ENCODE measurements at places on chromosomes 11 and 22.

- DNase-seq, result no peak
Measured at GRCh38 chr11:133072378-133072777, 459.9 kb downstream of the OPCML start.

GRCh38 chr11:58068655-58069054 is 37.9 kb downstream of the OR6Q1 start:
- no peak for DNase-seq

DNA sequence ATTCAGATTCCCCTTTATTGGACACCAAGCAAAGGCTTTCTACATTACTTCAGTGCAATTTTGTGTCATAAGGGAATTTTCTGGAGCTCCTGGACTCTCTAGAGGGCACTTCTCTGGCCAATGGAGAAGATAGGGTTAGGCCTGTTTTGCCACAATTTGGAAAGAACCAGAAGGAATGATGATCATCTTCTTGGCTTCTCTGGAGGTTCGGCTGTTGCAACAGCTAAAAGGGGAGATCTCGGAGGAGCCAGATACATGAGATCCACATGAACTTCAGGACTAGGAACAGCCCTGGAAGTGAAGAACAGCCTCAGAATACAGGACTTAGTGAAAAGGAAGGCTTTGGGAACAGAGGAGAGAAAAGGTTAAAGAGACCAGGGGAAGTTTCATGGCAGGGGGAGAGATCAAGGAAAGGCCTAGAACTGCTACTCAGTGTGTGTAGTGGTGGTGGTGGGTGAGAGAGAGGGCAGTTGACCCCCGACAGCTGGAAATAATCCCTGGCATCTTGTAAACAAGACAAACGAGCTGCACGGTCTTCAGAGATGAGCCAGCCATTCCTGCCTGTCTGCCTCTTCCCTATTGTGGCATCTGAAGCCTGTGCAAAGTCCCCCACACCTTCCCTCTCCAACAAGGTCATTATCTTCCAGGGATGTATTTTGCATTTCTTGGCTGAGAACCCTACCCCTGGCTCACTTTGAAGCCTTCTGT is 83.8 kb downstream of the CCDC81 start:
- no peak for DNase-seq

DNA sequence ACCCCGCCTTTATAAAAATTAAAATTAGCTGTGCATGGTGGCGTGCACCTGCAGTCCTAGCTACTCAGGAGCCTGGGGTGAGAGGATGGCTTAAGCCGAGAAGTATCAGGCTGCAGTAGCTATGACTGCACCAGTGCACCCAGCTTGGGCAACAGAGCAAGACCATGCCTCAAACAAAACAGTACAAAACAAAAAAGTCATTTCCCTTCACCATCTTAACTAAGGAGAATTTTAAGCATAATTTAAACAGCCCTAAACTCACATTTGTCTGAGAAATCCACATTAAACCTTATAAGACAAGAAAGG is 23.3 kb upstream of the TFIP11 start:
- no peak for DNase-seq

DNA sequence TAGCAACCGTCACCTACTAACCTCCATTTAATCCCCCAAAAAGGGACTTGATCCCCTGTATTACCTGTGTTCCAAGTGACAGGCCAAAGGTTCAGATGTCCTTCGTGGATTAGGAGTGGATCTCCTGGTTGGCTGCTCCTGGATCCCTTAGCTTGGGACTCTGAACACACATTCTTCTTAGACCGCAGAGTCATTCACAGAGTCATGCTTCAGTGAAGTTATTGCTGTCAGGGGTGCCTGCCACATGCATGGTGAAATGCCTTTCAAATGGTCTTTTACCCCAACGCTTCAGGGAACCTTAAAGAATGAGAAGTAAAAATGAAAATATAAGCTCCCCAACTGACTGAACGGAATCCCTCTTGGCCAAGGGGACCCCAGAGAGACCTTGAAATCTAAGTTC is 49.1 kb downstream of the ADAMTS8 start:
- no peak for DNase-seq

- no peak for DNase-seq
Measured at GRCh38 chr11:3159296-3160190, 5.6 kb downstream of the OSBPL5 start.

DNA sequence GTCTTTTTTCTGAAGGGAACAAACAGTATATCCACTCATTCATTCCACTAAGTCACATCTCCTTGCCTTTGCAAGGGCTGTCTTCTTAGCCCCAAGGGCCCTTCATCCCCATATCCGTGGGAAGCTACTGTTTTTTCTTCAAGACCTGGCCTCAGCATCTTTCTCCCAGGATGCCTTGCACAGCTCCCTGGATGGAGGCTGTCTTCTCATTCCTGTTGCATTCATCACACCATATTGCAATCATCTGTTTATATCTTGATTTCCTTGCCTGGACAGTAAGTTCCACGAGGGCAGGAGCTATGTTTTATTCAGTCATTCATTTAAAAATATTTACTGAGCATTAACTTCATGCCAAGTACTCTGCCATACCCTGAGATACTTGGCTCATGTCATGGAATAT is 29.3 kb upstream of the NECTIN1 start:
- DNase-seq, result no peak

- no peak for DNase-seq
Measured at GRCh38 chr11:117950301-117950700, 21.1 kb upstream of the TMPRSS13 start.

GRCh38 chr22:31055635-31056159 is 25.4 kb upstream of the SMTN start:
- DNase-seq, result peak; percentile 88

GRCh38 chr22:48167238-48167637 is 1404.8 kb downstream of the TBC1D22A start:
- no peak for DNase-seq

- DNase-seq, result no peak
Measured at GRCh38 chr11:105790840-105791239, 181.0 kb downstream of the GRIA4 start.

DNA sequence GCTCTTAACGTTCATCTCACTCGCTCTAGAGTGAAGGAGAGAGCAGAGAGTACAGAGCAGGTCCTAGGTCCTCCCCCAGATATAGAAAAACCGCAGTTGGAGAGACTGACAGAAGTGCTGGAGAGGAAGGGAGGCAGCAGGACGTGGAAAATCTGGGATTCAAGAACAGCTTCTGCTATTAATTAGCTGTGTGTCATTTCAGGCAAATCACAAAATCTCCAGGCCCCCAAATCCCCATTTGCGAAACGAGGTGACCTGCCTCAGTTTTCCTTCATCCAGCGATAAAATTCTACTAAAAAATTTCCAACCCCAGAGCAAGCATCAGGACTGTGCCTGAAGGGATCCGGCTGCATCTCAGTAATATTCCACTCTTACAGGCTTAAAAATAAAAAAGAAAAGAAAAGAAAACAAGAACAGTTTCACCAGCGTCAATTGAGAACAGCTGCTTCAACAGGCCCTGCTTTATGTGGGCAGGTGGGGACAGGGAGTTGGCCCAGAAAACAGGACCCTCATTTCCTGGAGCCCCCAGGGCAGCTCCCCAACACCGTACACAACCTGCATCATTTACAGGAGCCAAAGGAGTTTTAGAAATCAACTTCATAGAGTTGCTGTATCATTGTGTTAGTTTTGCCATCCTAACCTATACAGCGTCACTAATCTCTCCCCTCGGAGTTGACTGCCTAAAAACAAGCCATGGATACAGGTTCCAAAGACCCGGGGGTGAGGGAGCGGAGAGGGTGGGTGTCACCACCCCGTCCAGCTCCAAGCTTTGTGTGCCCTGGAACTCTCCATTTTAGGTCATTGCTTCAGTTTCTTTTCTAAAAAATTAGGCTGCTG is 2.3 kb upstream of the MALAT1 start:
- no peak for DNase-seq

GRCh38 chr11:76654298-76654851 is 16.2 kb downstream of the LRRC32 start:
- no peak for DNase-seq

DNA sequence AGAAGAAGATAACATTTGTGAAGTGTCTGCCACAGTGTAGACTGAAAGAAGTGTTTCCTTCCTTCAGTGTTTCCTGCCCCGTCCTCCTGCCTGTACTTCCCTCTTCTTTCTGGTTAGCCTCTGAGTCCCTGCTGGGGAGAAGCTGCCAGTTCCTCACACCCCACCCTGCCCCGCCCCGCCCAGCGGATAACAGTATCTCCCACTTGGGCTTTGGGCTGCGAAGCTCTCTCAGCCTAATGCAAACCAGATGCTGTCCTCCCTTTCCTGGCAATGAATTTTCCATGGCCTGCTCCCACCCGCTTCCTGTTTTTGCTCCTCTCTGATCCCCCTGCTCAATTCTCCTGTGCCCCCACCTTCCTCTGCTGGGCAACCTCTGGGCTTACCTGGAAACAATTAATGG is 5.2 kb upstream of the RAB3IL1 start:
- no peak for DNase-seq

DNA sequence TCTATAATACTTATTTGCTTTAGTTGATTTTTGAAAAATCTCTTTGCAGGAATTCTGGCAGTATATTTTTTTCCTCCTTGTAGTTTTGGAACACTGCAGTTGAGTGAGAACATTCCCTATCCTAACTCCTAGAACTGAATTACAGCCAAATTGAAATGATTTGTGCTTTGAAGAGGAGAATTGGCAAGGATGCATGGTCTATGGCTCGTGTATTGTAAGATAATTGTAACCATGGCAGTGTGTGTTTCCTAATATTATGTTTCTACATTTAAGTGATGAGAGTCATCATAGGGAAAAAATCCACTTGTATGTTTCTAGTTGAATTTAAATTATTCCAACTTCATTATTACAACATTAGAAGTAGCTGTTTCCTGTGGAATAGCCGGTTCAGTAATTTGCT is 80.9 kb upstream of the MYO18B start:
- DNase-seq, result no peak

GRCh38 chr11:114058026-114058706 is 1.3 kb upstream of the ZBTB16 start:
- DNase-seq, result no peak

GRCh38 chr11:97263183-97263858 is 873.5 kb downstream of the JRKL start:
- DNase-seq, result no peak

DNA sequence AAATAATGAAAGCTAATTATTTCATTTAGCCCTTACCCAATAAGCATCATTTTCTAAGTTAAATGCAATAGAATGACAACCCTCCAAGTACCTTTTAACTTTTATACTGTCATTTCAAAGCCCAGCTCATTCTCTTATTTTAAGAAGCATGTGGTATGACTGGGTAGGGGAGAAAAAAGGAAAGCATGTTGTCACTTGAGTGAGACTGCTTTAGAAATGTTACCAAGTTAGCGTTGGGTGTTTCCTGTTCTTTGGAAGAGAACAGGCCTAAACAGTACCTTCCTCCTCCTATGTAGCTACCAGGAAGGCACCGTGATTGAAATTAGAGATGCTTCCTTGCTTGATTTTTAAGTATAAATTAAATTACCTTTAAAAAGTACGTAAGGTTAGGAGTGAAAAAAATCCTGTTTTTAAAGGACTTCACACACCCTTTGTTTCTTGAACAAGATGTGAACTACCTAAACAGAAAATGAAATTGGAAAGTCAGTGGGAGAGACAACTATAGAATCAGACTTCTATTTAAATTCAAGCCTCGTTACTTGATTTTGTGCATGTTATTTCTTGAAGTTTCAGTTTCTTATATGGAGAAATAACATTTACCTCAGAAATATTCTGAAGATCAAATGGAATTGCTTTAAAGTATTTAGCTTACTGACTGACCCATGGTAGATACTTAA is 741 bp upstream of the CNTF start:
- no peak for DNase-seq

GRCh38 chr22:36027935-36028645 is 534 bp downstream of the RBFOX2 start:
- DNase-seq, result no peak

GRCh38 chr11:19419808-19420207 is 179.1 kb upstream of the E2F8 start:
- DNase-seq, result peak; percentile 72

DNA sequence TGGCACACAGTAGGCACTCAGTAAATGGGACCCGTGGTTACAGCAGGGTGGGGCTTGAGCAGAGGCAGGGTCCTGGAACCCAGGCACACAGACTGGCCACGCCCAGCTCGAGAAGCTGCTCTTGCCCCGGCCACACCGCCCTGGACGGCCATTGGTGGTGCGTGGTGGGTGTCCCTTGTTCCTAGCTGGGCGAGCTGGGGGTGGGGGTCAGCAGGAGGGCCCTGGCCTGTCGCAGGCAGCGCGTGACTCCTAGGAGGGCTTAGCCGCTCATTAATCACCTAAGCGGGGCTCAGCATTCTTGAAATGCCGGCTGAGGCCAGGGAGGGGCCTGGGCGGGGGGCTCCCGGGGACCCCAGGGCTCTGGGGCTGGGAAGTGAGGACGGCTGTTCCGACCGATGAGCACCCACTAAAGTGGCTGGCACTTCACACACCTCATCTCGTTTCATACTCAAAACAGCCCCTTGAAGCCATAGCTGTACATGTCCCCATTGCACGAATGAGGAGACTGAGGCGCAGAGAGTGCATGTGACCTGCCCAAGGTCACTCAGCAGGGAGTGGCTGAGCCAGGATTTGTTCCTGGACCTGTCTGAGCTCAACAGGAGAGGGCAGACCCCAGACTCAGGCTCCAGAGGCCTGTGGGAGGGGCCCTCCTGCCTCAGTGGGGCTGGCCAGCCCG is 11.6 kb downstream of the MYRF start:
- no peak for DNase-seq

GRCh38 chr11:39385911-39386310 is 2073.5 kb downstream of the LRRC4C start:
- no peak for DNase-seq

DNA sequence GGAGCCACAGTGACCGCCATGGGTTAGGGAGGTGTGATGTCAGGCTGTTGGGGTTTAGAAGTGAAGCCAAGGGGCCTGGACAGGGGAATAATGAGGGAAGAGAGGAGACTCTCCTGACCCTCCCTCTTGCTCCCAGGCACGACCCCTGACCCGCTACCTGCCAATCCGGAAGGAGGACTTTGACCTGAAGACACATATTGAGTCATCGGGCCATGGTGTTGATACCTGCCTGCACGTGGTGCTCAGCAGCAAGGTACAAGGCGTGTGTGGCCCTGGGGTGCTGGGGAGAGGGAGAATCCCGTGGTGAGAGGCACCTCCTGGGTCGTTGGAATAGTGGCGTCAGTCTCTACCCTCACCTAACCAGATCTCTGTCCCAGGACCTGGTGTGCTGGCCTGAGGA is 29.5 kb downstream of the TREH start:
- no peak for DNase-seq

Measured in NCI-H460 (cell line).